Fibroblast of lung (primary cell): ENCODE measurements at places on chromosomes 2 and 18. TPM values are rescaled to one million over a fixed set of nuclear protein-coding genes. Genes with fewer than 3 reads are reported as not detected.

The TSPYL6 gene
- polyA plus RNA-seq = not detected in 2 replicates

The TMEM182 gene
- polyA plus RNA-seq = 1.4 and 2.9 TPM in 2 replicates

The MOGAT1 gene
- polyA plus RNA-seq = not detected in 2 replicates

The TRIM43 gene
- not detected in 2 replicates for polyA plus RNA-seq

The MYO3B gene
- polyA plus RNA-seq = 0.03 and 0.06 TPM in 2 replicates

The VWA3B gene
- polyA plus RNA-seq = not detected in 2 replicates

The COBLL1 gene
- 3.7 and 11.9 TPM in 2 replicates for polyA plus RNA-seq

The AUP1 gene
- polyA plus RNA-seq = 54.0 and 81.3 TPM in 2 replicates

The APCDD1 gene
- 15.3 and 16.8 TPM in 2 replicates for polyA plus RNA-seq

The DES gene
- 3.8 and 11.0 TPM in 2 replicates for polyA plus RNA-seq

The ARHGAP28 gene
- 3.3 and 8.5 TPM in 2 replicates for polyA plus RNA-seq

The SANBR gene
- polyA plus RNA-seq = 7.7 and 7.9 TPM in 2 replicates

The LYPD6B gene
- polyA plus RNA-seq = 0.11 TPM in 1 of 2 replicates, not detected in the other

The NTSR2 gene
- polyA plus RNA-seq = not detected in 2 replicates
